ENCODE measurements at places on chromosomes 6 and 20.

GRCh38 chr20:29300579-29301551, 1956.6 kb upstream of the DEFB115 start:
- no peak for DNase-seq

DNA sequence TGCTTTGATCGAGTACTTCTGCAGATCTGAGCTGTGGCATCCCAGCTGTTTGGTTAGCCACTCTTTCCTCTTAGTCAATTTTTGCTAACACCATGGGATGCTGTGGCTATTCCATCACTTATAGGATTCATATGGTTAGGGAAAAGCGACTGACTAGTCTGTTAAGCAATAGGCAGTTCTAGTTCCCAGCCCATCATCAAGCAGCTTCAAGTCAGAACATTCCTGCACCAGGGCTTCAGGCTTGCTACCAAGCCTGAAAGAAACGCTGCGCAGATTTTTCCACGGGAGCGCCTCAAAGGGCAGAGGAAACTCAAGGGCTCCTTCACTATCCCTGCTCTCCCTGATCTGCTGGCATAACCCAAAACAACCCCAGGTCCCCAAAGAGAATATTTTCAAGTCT, 159.8 kb upstream of the SUPT3H start:
- DNase-seq, result no peak

- DNase-seq, result no peak
These were observed 92.1 kb downstream of the CEBPB start for GRCh38 chr20:50282592-50283241.

GRCh38 chr6:16421462-16421960, 183.1 kb downstream of the GMPR start:
- DNase-seq, result no peak

DNA sequence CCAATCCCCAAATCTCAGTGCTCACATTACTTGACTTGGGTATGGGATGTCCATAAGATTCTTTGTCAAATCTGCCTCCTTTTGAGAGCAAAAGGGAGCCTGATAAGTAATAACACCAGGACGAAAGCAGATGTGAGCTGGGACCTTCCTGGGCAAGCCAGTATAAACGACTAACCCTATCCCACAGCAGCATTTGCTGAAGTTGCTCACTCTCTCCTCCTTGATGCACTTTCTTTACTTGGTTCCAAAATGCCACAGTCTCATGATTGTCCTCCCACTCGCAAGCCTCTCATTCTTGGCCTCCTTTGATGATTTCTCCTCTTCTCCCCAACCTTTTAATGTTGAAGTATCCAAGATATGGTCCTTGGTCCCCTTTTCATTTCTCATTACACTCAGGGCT, 44.7 kb upstream of the TAGAP start:
- DNase-seq, result no peak

- DNase-seq, result no peak
These were observed 67.9 kb downstream of the TRMT11 start for GRCh38 chr6:126054258-126054702.

GRCh38 chr6:46325561-46326530, 155.1 kb upstream of the ENPP5 start:
- DNase-seq, result no peak

DNA sequence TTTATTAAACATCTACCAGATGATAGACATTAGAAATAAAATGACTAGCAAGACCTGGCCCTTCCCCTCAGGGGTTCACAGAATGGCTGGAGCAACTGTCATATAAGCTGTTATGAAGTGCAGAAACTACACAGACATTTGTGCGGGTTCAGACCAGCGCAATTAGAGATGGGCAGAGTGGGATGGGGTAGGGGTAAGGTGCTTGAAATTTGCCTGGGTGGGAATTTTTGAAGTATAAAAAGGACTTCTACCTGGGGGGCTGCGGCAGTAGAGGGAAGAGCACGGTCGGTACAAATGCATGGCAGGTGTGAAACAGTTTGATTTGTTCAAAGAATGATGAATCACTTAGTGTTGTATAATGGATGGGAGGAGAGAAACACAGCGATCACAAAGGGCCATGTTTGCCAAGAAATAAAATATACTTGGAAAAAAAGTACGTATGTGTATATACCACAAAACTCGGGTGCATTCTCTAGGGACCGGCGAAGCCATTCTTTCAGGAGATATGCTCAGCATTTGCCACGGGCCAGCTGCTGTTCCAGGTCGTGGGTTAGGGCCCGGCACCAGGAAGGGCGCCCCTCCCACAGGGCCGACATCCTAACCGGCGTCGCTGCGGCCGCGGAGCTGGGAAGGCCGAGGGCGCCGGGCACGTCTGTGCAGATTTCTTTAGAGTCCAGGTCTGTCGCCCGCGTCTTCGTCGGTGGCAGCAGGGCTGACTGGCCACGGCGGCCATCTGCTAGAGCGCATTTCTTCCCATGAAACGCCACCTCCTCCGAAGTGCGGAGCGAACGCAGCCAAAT, 809 bp upstream of the NOL7 start:
- peak; percentile 17 for DNase-seq

DNA sequence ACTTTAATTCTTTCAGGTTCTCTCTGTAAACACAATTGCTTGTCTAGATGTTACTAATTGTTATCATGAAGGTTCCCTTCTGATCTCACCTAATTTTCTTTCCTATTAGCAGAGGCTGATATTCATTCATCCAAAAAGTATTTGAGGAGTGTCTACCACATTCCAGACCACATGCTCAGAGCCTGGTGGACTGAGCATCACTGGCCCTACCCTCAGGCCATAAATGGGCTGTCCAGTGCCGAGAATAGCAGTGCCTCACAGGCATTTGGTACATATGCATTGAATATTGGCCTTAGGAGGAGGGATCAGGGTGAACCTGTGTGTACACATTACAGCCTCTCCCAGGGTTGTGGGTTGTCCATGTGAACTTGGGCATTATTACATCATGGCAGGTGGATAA, 40.4 kb upstream of the PRELID3B start:
- DNase-seq, result no peak

DNA sequence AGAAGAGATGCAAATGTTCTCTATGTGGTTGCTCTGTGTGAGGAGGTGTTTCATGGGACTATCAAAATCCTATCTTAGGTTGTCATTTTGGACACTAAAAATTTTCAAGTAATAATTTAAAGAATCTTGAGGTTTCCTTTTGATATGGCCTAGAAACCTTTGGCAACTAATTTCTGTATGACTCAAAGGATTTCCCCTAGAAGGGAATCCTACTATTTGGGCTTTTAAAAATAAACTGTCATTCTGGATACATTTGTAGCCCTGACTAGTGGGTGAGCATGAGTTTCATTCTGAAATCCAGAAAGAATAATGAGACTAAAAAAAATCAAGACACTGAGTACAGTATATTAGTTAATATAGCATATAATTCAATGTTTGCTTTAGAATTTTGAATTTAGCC, 25.5 kb upstream of the RAB23 start:
- DNase-seq, result no peak

DNA sequence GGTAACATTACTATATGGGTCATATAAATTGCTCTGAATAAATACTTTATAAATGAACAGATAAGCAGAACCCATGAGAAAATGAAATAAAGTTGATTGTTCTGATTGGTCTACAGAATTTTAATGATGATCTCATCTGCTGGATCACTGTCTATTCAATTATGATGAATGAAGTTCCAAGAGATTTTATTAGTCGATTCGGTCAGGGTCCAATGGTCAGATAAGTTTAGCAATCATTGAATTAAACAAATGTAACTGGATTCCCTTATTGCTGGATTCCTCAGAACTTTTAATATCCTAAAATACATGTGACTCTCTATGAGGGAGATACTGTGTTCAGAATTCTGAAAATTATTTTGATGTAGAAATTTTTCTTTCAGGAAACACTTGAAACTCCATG, 715.2 kb downstream of the EPM2A start:
- no peak for DNase-seq
